ENCODE measurements at places on chromosomes 5 and 9.
A peak's percentile ranks its signal among the peaks of the same experiment; 100 is the strongest.

DNA sequence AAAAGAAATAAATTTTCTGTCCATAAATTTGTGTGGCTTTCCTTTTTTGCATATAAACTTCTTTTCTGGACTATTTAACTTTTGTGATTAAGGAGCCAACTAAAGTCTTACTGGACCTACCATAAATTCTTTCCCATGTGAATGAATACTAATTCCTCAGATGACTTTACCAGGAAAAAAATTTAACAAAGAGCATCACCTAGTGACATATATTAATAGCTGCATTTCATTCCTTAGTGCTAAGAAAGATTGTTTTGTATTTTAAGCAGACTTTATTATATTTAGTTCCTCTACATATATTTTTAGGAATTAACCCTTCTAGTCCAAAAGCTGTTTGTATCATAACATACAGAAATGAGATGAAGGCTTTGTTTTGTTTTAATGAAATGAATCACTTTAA, 64.4 kb downstream of the C9orf85 start:
- no peak for DNase-seq

- DNase-seq = no peak
These were observed 139.5 kb upstream of the SLC27A6 start for GRCh38 chr5:128825826-128826225.

DNA sequence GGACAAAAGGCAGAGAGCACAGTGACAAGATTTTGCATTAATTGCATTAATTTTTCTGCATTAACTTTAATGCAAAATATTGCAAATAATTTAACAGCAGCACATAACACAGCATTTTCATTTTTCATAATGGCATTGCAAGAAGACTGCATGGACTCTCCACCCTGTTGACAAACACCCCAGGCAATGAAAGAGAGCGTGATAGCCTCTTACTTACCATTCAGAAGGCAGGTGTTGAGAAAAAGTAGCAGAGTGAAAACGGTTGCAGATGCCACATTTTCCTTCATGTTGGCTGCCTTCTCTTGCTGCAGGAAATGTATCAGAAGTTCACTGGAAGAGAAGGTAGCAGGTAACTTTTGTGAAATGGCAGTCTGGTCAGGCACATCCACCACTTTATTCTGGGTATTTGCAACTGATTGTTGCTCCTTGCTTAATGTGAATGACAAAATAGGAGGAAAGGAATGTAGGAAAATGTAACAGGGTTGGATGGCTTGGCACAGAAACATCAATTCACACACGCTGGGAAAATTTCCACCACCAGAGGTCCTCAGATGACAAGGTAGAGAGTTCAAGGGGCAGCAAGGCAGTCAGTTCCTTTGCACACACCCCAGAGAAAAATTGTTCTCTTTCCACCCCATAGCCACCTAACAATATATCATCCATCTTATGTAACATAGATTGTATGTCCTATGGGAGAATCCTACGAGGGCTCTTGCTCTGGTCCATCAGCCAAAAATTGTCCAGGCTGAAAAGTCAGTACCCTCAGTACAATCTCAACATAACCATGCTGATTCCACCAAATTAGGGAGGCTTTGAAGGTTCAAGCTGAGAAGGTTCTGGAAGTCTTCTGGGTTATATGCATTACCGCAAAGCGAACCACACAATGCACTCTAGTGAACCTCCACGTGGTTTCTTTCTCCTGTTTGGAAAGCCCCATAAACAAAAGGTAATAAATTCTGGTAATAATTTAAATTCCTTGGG, 41.9 kb upstream of the AGXT2 start:
- peak; percentile 60 for DNase-seq

DNA sequence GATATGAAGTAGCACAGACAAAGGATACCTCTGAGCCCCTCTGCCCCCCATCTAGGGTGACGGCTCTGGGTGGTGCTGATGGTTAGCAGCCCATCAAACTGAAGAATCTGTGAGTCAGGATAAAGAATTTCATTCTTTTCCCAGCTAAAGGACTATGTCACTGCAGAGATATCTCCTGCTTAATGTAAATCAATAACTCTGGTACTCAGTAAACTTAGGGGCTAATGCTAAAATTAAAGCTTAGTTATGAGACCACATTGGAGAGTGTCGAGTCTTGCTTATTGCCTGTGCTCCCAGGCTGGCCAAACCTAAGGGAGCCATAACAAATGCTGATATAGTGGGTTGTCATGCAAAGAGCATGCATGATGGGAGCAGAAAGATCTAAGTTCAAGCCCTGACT, 25.6 kb upstream of the ACTBL2 start:
- DNase-seq = no peak

GRCh38 chr9:119771341-119771740, 402.1 kb upstream of the BRINP1 start:
- DNase-seq = no peak

DNA sequence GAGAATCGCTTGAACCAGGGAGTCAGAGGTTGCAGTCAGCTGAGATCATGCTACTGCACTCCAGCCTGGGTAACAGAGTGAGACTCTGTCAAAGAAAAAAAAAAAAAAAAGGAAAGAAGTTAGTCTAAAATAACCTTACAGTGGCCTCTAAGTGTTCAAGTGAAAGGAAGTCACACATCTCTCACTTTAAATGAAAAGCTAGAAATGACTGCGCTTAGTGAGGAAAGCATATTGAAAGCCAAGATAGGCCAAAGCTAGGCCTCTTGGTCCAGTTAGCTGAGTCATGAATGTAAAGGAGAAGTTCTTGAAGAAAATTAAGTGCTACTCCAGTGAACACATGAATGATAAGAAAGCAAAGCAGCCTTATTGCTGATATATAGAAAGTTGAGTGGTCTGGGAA, 38.1 kb downstream of the ITGA1 start:
- no peak for DNase-seq

GRCh38 chr5:177304392-177305119, 957 bp downstream of the PRELID1 start:
- DNase-seq = no peak

DNA sequence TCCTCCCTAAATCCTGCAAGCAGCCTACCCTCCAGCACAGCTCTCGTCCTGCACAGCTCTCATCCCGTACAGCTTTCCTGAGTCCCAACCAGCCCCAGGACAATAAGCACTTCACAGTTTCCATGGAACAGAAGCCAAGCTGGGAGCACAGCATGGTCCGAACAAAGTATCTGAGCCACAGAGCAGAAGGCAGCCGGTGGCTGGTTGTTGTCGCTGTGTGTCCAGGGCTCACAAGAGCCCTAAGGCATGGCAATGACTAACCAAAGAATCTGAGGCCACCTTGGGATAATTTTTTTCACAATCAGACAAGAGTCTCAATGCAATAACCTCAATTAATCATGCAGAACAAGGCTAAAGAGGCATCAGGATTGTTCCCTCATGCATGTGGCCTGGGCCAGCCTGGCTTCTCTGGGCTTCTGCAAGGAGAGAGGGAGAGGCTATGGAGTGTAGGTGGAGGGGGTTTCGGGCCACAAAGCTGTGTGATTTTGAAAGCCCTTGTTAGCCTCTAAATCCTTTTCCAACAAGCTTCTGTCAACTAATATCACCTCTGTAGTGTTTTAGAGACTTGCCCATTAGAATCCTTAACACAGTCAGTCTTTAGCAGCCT, 323.4 kb downstream of the PIK3R1 start:
- no peak for DNase-seq

GRCh38 chr9:97954550-97954989, 16.6 kb upstream of the HEMGN start:
- peak; percentile 36 for DNase-seq

- no peak for DNase-seq
These were observed 87.6 kb downstream of the NR3C1 start for GRCh38 chr5:143315929-143316328.

DNA sequence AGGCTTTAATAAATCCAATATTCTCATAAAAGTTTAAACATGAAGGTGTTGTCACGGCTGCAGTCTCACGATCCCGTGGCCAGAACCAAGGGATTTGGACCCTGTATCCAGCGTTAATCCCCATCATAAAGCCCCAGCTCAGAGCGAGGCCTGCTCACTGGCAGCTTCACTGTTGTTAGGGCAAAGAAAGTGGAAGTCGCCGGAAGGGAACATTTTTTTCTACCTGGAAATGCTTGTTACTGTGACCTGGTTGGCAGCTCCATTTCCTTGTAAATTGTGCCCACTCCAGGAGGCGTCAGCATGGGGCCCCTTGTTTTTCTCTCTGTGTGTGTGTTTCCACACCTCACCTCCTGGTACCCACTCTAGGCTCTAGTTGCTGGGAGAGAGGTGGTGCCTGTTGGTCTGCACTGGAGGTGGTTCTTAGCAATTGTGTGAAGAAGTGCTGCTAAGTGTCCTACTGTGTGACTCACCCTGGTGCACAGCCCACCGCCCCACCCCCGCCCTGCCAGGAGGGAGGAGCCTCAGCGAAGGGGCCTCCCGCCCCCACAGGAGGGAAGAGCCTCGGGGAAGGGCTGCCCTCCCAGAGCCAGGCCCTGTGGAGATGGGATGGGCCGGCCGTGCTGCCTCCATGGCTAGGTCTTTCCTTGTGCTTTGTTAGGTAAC, 105.1 kb downstream of the EHMT1 start:
- DNase-seq = no peak

DNA sequence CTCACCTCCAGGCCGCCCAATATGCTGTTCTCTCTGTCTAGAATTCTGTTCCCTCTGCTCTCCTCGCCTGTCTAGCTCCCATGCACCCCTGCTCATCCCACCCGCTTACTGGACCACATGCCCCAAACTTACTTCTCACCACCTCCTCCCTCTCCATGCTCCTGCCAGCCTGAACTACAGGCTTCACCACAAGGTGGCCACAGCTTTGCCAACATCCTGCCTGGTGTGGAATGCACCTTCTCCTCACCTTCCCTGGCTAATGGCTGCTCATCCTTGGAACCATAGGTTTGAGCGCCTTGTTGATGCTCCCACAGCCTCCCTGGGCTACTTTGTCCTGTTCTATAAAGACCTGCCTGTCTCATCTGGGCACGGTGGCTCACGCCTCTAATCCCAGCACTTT, 9.6 kb downstream of the LAMC3 start:
- no peak for DNase-seq

DNA sequence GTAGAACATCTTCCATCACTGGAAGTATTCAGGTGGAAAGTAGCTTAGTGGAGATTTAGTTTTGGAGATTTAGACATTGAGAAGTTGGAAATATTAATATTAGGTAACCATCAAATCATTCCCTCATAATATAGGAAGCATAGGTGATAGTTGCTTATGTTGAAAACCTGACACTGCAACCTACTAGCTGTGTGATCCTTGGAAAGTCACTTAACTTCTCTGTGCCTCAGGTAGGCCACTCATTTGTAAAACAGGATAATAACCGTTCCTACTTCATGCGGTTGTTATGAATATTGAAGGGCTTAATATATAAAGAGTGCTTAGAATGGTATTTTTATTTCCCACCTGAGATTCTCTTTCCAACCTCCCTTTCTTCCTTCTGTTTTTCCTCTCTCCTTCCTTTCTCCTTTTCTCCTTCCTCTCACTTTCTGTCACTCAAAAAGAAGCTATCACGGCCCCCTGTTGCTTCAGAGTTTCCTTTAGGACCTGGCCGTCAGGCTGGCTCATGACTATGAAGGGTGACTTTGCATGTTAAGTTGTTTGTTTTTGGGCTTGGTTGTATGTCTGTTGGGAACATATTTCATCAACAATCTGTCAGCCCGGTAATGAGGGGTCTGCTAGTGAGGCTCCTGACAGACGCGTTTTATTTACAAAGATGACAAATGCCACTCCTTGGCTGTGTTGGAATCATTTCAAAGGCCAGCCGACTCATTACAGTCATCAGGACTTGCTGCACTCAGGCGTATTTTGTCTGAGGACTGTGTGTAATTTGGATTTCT, 31.0 kb downstream of the DOCK2 start:
- DNase-seq = no peak

GRCh38 chr5:78808380-78808779, 159.8 kb upstream of the LHFPL2 start:
- DNase-seq = no peak

DNA sequence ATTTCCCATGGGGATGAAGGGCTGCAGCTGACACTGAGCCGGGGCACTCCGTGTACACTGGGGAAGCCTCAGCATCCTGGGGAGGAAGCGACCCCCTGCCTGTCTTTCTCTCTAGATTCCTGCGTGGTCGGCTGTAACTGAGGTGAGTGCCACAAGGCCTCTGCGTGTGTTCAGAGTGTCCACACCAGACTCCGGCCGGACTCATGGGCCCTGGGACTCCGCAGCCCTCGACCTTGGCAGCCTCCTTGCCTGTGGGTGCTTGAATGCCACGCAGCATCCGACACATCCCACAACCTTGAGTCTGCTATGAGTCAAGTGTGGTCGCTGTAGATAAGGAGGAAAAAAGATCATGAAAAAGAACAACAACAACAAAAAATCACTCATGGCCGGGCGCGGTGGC, 23.4 kb downstream of the PAEP start:
- DNase-seq = no peak

- DNase-seq = no peak
These were observed 26.3 kb downstream of the SIL1 start for GRCh38 chr5:139171779-139172404.

DNA sequence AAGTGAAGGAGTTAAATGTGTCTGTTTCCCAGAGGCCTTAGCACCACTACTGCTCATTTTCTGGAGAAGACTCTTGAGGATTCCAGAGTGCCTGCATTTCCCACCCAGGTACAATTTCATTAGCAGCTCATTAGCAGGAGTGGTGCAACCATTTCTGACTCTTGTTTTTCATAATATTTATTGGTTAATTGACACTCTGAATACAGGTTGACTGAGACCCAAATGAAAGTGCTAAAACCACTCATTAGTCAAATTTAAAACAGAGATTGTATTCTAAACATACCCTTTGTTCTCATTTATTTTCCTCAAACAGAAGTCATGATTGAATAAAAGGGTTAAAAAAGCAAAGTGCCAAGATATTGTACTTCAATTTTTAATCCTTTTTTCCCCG, 134.5 kb downstream of the SIL1 start:
- DNase-seq = no peak

- no peak for DNase-seq
These were observed 20.7 kb upstream of the LPCAT1 start for GRCh38 chr5:1544294-1544961.

- no peak for DNase-seq
These were observed 109.5 kb downstream of the C9orf50 start for GRCh38 chr9:129511285-129511900.

DNA sequence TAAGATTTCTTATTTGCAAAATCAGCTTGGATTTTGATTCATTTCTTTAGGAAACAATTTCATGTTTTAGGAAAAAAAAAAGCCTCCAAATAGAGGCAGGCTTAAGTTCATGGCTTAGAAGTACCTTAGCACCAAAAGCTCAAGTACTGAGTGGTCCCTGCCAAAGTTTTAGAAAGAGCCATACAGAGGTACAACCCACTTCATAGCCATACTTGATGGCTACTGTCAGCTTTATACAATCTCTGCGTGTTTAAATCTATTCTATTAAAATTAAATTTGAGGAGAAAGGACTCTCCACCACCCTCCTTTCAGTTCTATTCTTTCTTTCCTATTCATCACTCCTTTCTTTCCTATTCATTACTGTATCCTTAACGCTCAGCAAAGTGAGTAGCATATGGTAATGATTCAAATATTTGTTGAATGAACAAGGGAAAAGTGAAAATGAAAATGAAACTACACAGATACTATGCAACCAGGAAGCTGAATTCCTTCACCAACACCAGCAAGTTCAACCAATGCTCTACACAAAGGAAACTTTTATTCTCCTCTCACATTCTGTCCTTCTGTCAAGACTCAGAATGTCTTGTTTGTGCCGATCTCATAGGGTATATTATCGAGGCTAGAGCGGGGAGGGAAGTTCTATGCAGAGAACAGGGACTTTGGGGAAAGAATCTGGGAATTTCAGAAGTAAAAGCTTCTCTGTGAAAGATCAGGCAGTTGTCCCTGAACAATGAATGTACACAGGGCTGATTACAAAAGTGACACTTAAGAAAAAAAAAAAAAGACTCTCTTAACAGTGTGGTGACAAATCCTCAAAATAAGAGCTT, 138.6 kb upstream of the SPEF2 start:
- DNase-seq = no peak

- no peak for DNase-seq
These were observed 37.1 kb downstream of the DBH start for GRCh38 chr9:133673258-133673655.

Measured in stimulated activated CD4-positive, alpha-beta T cell treated with anti-CD3 and anti-CD28 coated beads, Interleukin-2, amount 100 ng/mL, for 48 hours (primary cell).